ENCODE measurements at places on chromosomes 11 and 22. TPM values are rescaled to one million over a fixed set of nuclear protein-coding genes. Genes with fewer than 3 reads are reported as not detected.

Gene C11orf97
- polyA plus RNA-seq: not detected

GRCh38 chr11:113477321-113477720, 2.1 kb upstream of the DRD2 start:
- no peak for DNase-seq

DNA sequence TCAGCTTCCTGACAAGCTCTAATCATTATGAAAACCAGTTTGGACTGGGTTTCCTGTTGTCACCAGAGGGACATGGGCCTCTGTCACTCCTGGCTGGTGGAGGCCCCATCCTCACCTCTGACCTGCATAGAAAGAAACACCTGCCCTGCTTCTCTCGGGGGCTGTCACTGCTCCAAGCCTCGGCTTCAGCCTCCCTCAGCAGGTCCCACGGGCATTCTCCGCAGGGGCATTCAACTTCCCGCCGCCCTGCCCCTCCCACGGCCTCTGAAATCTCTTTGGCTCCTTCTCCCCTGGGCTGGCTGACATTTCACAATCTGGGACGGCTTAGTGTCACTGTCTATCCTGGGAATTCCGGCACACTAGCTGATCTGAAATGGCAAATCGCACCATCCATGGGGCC, 257.9 kb downstream of the CTTN start:
- DNase-seq: no peak

Gene KRTAP5-9
- polyA plus RNA-seq: not detected

- no peak for DNase-seq
Measured at GRCh38 chr22:38276166-38276565, 3.4 kb upstream of the TMEM184B start.

Data from A549 (cell line).